ENCODE measurements at places on chromosomes 5 and 9.
A peak's percentile ranks its signal among the peaks of the same experiment; 100 is the strongest.

- no peak for DNase-seq
Measured at GRCh38 chr9:37273595-37273994, 148.9 kb upstream of the GRHPR start.

GRCh38 chr9:72986522-72987116, 33.8 kb upstream of the ALDH1A1 start:
- DNase-seq: no peak

DNA sequence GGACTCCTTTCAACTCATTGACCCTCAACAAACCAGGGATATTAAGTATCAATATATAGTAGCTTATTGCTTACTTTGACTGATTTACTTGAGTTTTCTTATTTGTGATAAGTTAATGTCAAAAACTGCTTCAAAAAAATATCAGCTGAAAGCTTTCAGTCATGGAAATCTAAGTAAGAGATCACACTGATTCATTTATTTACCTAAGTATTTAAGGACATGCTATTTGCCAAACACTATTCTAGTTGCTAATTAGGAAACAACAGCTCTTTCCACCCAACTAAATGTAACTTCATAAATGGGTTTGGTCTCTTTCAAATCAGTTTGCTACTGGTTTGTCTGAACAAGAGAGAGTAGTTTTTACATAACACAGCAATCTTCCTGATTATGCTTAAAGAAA, 48.2 kb downstream of the CHD1 start:
- DNase-seq: no peak

- DNase-seq: no peak
Measured at GRCh38 chr5:66354422-66354821, 210.3 kb downstream of the SREK1 start.

GRCh38 chr5:149060325-149060724, 2.5 kb downstream of the SH3TC2 start:
- DNase-seq: no peak

DNA sequence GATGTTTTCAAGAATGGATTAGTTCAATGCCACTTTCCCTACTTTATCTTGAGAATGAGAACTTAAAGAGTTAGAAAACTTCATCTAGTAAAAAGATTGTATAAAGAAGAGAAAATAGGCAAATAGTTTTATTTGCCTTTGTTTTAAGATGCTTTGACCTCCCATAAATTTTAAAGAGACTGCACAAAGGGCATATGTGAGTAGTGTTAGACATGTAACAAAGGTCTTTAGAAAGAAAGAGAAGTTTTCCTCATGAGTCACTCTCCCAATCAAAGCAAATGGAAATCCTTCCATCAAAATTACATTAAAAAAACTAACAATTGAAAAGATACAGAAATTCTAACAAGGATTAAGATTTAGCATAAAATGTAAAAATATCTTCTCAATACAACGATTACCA, 381.8 kb upstream of the KIF2A start:
- DNase-seq: no peak

GRCh38 chr5:56019306-56020272, 24.8 kb upstream of the IL6ST start:
- no peak for DNase-seq

GRCh38 chr5:126482591-126482990, 59.4 kb downstream of the GRAMD2B start:
- DNase-seq: no peak

DNA sequence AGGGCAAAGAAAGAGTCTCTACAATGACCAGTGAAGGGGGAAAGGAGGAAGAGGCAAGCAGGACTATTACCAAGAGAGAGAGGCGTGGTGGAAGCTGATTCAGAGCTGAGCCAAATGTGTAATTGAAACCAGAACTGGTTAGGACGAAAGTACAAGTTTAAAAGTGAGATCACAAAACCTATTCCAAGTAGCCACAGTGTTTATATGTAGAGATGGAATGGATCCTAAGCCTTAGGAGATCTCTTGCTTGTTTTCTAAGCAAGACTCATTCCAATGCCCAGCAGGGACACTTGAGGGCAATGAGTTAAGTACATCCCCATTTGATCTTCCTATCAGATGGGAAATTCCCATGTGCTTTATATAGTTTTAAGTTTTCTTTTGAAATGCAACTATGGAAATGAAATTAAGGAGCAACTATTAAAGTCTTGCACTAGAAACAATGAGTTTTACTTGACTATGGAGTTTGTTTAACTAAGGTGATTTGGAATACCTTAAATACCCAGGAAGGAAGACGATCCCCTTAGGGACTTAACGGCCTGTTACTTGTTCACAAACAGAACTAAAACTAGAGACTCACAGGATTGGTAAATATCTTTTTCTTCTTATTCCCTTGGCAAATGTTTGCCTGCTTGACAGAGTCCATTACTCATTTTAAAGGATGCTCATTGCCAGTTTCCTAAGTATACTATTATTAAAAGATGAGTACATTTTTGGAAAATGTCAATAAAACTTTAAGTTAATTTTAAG, 51.1 kb upstream of the SNX2 start:
- no peak for DNase-seq

- no peak for DNase-seq
Measured at GRCh38 chr9:30757723-30758122, 1626.7 kb upstream of the ACO1 start.

DNA sequence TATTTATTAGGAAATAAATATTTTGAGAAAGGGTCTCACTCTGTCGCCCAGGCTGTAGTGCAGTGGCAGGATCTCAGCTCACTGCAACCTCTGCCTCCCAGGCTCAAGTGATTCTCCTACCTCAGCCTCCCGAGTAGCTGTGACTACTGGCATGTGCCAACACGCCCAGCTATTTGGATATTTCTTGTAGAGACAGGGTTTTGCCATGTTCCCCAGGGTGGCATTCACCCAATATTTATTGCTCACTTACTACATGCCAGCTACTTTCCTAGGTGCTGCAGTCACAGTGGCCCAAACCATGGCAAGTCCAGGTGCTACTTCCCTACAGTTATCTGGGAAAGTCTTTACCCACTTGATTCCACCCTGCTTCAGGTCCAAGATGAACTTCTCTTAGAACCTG, 8.3 kb upstream of the MED7 start:
- DNase-seq: no peak

GRCh38 chr9:21770871-21771560, 31.4 kb upstream of the MTAP start:
- peak; percentile 31 for DNase-seq

DNA sequence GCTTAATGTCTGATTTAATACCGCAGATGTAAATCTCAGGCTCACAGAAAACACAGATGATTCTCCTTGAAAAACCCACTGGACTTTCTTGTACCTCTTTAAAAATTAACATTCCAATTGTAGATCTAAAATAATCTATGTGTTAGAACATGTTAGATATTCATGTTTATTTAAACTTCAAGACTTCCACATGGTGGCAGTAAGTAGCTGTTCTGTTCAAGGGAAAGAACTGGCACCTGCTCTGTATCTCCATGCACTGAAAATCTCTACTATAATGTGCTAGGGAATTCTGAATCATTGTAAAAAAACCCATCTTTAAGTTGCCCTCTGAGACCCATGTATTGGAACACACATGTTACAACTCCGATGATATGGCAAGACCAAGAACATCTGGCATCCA, 366.9 kb downstream of the DMRTA1 start:
- no peak for DNase-seq

GRCh38 chr5:77560677-77561263, 68.7 kb upstream of the WDR41 start:
- DNase-seq: peak; percentile 11

DNA sequence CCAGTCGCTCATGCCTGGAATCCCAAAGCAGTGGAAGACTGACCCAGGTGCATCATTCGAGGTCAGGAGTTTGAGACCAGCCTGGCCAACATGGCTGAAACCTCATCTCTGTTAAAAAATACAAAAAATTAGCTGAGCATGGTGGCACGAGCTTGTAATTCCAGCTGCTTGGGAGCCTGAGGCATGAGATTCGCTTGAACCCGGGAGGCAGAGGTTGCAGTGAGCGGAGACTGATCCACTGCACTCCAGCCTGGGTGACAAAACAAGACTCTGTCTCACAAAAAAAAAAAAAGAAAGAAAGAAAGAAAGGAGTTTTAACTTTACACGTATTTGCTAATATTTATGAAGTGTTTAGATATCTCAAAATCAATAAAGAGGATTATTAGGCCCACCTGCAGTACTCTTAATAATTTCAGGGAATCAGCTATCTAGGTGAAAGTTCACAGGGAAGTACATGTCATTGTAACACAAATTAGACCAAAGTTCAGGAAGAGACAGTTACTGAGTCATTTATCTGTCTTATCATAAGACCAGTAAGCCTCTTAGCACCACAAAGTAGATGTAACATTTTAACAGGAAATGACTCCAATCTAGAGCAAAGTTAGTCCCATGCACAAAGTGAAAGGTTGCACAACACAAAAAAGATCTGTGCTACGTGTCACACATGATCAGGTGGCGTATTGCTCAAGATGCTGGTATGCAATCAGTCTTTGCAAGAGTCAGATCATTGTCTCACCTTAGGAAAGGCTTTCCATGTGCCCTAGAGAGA, 34.1 kb upstream of the PLIN2 start:
- DNase-seq: peak; percentile 100

DNA sequence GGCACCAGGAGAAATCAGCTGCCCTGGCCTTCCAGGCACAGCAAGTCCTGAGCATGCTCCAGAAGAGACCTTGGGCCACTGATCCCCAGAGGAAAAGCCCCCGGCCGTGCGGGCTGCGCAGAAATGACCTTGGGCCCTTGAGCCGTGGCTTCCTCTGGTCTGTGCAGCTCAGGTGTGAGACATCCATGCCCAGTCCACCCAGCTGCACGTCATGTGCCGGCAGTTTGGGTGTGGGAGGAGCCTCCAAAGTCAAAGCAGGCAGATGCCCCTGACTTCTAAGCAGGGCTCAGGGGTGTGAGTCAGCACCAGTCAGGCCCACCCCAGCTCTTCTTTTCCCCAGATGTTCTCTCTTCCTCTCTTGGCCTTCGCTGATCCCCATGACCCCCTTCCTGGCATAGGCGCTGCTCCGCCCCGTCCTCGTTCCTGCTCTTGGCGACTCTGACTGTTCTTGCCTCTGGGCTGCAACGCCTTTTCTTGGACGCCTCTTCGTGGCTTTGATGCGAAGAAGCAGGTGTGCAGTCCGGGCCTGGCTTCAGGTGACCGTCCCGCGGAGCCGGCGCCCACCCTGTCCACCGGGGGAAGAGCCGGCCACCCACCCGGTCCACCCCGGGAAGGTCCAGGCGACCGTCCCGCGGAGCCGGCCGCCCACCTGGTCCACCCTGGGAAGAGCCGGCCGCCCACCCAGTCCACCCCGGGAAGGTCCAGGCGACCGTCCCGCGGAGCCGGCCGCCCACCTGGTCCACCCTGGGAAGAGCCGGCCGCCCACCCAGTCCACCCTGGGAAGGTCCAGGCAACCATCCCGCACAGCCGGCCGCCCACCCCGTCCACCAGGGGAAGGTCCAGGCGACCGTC, 5.9 kb upstream of the QSOX2 start:
- no peak for DNase-seq

DNA sequence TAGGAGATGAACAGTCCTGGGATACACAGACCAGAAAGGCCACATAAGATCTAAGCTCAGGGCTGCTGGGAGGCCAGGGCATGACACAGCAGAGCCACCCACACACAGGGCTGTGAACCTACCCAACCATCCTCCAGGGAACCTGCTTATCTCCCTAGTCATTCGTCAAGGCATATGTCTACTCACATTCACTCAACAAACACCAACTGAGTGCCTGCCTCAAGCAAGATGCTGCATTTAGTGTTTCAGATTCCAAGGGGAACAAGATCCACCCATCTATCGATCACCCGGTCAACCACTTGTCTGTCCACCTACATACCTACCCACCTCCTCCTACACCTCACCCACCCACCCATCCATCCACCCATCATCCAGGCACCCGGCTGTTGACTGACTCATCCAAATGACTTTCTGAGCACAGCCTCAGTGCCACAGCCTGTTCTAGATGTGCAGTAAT, 1.9 kb downstream of the DPM2 start:
- no peak for DNase-seq

DNA sequence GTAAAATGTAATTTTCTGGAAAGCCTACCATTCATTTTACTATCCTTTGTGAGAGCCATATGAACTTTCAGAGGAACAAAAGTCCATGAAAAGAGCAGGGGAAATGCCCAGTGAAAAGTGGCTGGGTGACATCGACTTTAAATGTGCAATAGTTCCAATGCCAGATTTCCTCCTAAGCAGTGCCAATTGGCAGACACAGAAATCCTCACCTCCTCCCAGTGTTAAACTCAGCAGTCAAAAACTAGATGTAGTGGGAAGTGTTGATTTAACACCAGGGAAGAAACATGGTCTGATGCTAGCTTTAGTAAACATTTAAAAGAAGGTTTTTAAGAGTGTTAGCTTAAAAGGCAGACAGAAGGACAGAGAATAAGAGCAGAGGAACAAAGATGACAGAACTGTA, 2055.2 kb downstream of the MAT2B start:
- no peak for DNase-seq

- no peak for DNase-seq
Measured at GRCh38 chr9:83906144-83906543, 15.1 kb downstream of the KIF27 start.

DNA sequence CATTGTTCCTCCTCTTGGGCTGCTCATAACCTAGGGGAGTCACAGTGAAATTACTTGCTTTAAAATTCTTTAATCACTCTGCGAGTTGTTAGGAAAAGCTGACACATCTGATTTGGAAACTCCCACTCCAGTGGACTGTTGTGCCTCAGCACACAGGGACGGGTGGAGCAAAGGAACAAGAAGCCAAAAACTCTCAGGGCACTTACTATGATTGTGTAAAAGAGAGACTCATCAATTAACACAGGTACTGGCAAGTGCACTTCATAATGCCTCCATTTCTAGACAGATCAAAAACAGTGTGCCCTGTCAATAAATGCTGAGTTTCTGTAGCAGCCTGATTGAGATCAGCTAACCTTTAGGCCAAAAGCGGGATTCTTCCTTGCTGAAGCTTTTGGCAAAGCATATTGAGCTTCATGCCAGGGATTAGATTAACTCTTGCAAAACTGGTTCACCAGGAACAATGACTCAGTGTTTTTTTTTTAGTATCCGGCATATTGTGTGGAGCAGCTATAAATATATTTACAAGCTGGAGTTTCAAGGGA, 55.9 kb downstream of the TMC1 start:
- peak; percentile 14 for DNase-seq

GRCh38 chr5:41722359-41722950, 147.8 kb downstream of the OXCT1 start:
- no peak for DNase-seq

GRCh38 chr5:30838936-30839496, 354.5 kb upstream of the CDH6 start:
- peak; percentile 51 for DNase-seq

DNA sequence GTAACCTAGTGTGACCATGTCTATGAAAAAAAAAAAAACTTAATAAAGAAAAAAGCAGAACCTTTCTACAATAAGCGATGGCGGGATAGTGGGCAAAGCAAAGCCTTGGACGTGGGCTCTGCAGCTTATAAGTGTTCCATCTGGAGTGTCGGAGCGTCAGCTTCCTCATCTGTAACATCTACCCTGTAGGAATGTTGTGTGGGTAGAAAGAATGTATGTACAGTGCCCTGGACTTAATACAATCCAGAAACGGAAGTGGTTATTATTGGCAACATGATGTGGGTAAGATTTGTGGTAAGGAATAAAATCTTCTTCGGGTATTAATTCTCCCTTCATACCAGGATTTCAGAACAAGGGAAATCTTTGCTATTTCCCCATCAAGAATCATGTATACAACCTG, 66.5 kb downstream of the SEMA5A start:
- no peak for DNase-seq

All from RCC 7860 (cell line).